ENCODE measurements at places on chromosomes 16 and 17. TPM values are rescaled to one million over a fixed set of nuclear protein-coding genes. Genes with fewer than 3 reads are reported as not detected.

Gene CCL17
- total RNA-seq = 0.50 TPM

Gene NPW
- total RNA-seq = 0.73 TPM

Gene RBFOX1
- not detected for total RNA-seq

- no peak for DNase-seq
Measured at GRCh38 chr16:12494661-12495060, 309.0 kb downstream of the CPPED1 start.

DNA sequence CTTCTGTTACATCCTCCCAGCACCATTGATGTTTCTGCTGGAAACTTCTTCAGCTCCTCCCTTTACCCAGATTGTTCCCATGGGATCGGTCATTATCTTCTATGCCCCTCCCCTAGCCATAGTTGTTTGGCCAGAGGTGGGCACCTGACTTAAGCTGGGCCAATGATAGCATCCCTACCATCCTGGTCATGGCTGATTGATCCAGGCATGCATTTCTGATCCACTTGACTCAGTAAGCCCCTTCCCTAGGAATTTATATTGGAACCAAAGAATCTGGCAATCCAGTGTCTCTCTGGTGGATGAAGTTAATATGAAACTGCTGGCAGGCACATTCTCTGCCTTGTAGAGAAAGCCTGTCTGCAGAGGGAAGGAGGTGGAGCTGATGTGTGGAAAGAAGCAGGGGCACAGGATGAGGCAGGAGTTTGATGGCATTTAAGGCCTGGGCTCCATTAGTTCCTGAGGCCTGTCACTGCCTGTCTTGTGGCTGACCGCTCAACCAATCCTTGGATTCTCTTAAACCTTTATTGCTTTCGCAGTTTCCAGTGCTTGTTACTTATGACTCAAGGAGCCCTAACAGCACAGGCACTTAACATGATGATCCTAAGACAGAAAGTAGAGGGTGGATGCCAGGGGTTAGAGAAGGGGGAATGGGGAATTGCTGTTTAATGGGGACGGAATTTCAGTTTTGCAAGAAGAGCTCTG lies 152.4 kb downstream of the ABCC12 start:
- DNase-seq = no peak

DNA sequence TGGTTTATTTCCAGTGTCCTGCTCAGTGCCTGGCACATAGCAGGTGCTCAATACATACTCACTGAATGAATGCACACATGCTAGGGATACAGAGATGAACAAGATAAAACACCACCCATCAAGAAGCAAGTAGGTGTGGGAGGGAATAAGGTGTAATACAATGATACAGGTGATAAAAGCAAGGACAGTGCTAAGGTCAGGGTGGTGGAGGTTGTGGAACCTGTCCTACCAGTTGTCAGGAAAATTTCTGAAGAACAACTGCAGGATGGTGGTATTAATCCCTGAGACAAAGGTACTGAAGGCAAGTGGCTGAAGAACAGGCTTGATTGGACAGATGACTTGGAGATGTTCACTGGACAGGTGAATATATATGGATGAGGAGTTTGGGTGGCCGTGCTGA lies 1.8 kb downstream of the KNOP1 start:
- DNase-seq = no peak

DNA sequence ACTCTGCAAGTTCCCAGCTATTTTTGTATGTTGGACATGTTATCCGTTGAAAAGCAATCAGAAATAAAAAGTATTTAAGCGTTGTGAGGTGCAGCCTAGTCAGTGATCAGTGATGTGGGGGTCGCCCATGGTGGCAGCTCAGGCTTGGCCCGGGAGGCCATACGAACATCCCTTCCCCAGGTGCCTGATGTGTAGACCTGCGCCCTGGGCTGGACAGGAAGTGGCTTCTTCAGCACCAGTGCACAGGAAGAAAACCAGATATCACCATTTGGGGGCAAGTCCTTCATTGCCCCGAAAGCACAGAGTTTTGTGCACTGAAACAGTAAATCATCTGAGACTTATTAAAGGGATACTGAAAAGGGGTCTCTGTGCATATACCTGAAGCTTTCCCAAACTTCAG lies 98.9 kb downstream of the SOCS1 start:
- DNase-seq = no peak

DNA sequence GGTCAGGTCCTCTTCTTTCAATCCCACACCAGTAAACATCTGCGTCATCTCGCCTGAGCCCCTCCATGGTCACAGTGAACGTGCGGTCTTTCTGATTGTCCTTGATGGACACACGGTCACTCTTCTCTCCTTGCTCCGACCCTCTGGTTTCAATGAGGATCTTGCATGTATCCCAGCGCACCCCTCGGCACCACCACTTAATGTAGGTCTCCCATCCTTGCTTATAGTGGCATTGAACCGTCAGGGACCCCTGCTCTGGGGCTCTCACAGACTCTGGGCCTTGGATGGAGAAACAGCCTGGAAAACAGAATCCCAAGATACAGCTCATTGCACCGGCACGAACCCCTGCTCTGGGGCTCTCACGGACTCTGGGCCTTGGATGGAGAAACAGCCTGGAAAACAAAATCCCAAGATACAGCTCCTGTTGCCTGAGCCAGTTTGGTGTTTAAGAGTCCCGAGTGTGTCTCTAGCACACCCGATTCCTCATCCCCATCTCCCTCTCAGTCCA lies 5.4 kb downstream of the CD300LB start:
- DNase-seq = no peak

- DNase-seq = no peak
Measured at GRCh38 chr17:19263641-19264051, 26.5 kb downstream of the EPN2 start.

DNA sequence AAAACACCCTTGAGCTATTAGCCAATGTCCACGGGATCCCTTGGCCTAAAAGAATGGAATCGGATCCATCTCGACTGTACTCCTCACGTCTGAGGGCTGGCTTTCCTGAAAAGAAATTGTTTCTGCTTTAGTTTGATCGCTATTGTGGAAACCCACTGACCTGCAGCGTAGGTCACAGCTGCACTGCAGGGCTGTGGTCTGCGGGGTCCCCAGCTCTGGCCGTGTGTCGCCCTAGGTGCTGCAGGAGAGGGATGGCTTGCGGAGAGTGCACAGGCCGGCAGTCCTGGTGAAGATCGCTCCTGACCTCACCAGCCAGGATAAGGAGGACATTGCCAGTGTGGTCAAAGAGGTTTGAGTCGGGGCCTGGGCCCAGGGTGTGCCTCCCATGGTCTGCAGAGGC lies 13.6 kb downstream of the DHODH start:
- no peak for DNase-seq

- DNase-seq = no peak
Measured at GRCh38 chr17:62676952-62677596, 49.6 kb downstream of the MRC2 start.

Gene ITGA3
- total RNA-seq = 7.9 TPM

- DNase-seq = peak; percentile 88
Measured at GRCh38 chr16:67158637-67159600, 790 bp downstream of the TRADD start.

- DNase-seq = no peak
Measured at GRCh38 chr16:12256921-12257320, 280.4 kb downstream of the SNX29 start.

GRCh38 chr17:34368946-34369500 lies 6.0 kb upstream of the CCL1 start:
- DNase-seq = no peak

Gene TNFAIP1
- total RNA-seq = 16.3 TPM

Gene NPIPB13
- 12.6 TPM for total RNA-seq

DNA sequence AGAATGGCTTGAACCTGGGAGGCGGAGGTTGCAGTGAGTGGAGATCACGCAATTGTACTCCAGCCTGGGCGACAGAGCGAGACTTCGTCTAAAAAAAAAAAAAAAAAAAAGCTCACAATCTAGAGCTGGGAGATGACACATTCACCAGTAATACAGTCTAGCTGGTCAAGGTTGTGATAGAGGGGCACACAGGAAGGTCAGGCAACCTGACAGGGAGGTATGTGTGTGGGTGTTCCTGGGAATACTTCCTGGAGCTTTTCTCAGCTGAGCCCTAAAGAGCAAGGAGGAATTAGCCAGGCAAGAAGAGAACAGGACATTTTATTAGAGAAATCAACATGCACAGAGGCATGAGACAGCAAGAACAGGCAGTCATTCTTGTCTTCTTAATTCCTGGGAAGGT lies 216.7 kb downstream of the SHISA9 start:
- no peak for DNase-seq

Gene TANGO6
- 23.6 TPM for total RNA-seq

Gene HID1
- total RNA-seq = 0.18 TPM

Gene FKBP10
- not detected for total RNA-seq

Gene ELMO3
- 8.0 TPM for total RNA-seq

Gene ZNF688
- 13.4 TPM for total RNA-seq

Gene KRTAP2-3
- not detected for total RNA-seq
